ENCODE measurements at places on chromosomes 6 and 20.

GRCh38 chr6:7899101-7899888 lies 11.3 kb downstream of the TXNDC5 start:
- DNase-seq, result no peak

GRCh38 chr6:30684386-30685156 lies 1.9 kb downstream of the PPP1R18 start:
- DNase-seq, result no peak

DNA sequence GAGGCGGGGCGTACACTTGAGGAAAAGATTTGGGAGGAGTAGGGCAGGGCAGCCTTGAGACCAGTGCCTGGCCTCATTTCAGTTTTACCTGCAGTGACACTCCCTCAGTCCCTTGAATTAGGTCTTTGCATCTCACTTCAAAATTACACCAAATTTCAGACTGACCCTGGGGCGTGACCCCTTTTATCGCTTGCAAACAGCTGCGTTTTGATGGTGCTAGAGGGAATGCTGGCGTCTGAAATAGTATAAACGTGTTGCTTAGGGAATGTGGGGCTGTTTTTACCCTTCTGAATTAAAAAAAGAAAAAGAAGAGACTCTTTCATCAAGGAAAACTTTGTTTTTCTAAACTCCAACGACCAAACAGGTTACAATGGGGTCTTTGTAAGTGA lies 21.0 kb downstream of the COL9A1 start:
- no peak for DNase-seq

GRCh38 chr20:8267009-8267408 lies 134.9 kb downstream of the PLCB1 start:
- no peak for DNase-seq

- no peak for DNase-seq
Observed at GRCh38 chr6:106085692-106085983, 498 bp upstream of the PRDM1 start.

GRCh38 chr6:163667372-163668060 lies 253.0 kb downstream of the QKI start:
- no peak for DNase-seq

GRCh38 chr20:35165221-35166185 lies 6.4 kb upstream of the PROCR start:
- no peak for DNase-seq

GRCh38 chr6:135173242-135173988 lies 7.7 kb upstream of the MYB start:
- no peak for DNase-seq

- no peak for DNase-seq
Observed at GRCh38 chr6:136123468-136123867, 126.6 kb downstream of the MTFR2 start.

DNA sequence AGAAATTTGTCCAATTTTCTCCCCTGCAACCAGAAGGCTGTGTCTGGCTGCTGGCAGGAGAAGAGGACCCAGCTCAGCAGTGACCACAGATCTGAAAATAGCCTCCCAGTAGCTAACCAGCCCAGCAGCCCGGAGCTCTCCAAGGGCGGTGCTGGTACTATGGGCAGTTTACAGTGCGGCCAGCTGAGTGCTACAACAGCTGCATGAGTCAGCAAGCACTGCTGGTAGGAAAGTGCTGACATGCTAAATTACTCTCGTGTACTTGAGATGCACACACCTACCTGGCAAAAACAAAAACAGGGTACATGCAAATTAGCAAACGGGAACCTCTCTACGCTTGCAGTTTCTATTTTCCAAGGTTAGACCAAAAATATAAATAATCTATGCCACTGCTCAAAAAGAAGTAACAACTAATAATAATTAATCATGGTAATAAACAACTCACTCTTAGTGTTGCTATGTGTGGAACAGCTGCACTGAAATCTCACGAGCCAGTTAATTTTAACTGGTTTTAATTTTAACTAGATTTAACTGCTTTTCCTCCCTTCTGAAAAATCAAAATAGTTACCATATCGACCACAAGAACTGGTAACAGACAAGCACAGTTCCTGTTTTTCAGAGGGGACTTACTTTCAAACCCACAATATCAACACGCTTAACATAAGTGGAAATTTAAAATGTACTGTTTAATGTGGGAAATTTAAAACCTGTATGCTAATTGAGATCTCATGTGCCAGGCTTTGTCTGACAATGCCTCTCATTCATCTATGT lies 10.8 kb downstream of the BACH2 start:
- DNase-seq, result no peak

- DNase-seq, result no peak
Observed at GRCh38 chr6:123007885-123008284, 11.8 kb downstream of the CLVS2 start.

- no peak for DNase-seq
Observed at GRCh38 chr6:134945045-134945444, 4.9 kb downstream of the ALDH8A1 start.

GRCh38 chr6:158852312-158853071 lies 33.3 kb upstream of the EZR start:
- no peak for DNase-seq

DNA sequence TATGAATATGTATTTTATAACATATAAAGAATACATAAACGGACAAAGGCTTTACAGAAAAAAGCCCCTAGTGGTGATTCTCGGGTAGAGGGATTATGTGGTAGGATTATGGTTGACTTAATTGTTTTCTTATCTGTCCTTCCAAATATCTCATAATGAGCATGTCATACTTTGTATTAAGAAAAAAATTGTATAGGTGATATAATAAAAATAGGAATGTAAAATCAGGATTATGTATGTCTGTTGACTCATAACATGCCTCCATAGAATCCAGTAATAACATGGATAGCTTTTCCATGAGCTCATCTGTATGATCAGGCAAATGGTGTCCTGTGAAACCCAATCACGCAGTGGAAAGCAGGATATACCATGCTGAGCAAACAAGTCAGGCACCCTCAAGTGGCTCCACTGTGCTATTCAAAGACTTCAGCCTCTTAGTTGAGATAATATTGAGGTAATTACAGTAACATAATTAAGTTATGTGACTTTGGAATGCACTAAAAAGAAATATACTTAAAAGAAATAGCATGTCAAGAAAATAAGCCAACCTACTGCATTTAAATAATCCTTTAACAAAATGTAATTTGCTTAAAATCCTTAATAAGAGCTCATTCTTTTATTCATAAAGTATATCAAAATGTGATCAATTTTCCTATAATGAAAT lies 39.6 kb upstream of the PRELID3B start:
- no peak for DNase-seq
